ELF-1 (cell line): ENCODE measurements at places on chromosomes 16 and 17.

DNA sequence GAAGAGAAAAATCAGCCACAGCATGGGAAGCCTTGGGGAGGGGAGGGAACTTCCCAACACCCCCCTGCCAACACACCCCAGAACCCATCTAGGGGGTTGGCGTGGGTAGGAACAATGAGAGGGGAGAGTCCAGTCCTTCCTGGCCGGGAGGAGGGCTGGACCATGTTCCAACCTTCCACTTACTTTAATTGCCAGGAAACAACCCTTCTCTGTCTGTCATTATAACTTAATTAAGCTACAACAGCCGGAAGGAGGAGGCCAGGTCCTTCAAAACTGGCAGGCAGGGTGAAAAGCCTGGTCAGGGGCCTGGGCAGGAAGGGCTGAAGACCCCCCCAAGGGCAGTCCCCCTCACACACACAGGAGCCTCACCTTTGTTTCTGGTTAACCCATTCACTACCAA, 447.0 kb downstream of the SOX9 start:
- no peak for DNase-seq

DNA sequence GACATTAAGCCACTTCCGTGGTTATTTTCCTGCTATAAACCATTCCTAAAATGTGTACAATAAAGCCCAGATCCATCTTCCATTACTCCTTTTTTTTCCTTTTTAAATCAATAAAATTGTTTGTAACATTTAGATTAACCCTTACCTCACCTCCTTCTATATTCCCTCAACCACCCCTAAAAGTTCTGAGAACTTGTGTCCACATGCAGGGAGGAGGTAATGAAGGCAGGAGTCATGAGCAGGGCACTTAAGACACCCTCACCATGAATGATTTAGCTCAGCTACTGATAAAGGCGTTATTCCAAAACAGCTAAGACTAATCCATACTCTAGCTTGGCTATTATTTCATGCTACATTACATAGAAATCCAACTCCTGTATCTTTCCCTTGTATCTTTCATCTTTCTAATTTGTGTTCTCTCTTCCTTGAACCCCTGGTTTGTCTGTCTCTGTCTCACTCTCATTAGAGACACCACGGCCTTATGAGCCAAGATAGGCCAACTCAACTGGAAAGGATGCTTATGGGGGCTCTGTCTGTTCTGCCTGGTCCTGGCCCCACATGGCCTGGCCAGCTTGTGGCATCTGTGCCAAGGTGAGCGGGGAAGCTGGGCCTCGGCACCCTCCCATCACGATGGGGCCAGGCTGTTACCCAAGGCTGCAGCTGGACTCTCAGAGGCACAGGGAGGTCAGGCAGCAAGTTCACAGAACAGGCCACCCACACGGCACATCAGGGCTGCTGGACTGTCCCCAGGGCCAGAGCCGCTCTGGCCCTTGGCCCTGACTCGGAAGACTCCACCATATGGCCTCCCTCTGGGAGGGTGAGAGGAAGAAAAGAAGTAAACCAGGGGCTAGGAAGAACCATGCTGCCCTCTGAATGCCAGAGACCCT, 294.4 kb downstream of the SOX9 start:
- DNase-seq: no peak

GRCh38 chr16:84532291-84532724, 27.8 kb upstream of the MEAK7 start:
- DNase-seq: peak; percentile 94

GRCh38 chr16:69855592-69855991, 93.5 kb downstream of the WWP2 start:
- DNase-seq: no peak

GRCh38 chr16:19928432-19928831, 43.8 kb upstream of the GPRC5B start:
- no peak for DNase-seq

- DNase-seq: no peak
Measured at GRCh38 chr17:65061646-65062045, 5.1 kb upstream of the GNA13 start.
